Kidney (tissue), 22 donors: ENCODE measurements at places on chromosomes 3 and 15. TPM values are rescaled to one million over a fixed set of nuclear protein-coding genes. Genes with fewer than 3 reads are reported as not detected.

Gene CYP19A1
- 0.50 TPM for total RNA-seq

Gene LRRFIP2
- total RNA-seq: 61.4 TPM

GRCh38 chr15:65055201-65055870, 10.1 kb downstream of the SLC51B start:
- no peaks in the 10 kb centered on the region for H3K4me1 ChIP-seq
- no peaks in the 10 kb centered on the region for H3K27me3 ChIP-seq
- DNase-seq: no peak
- no peak overlapping the region for H3K27ac ChIP-seq
- H3K4me3 ChIP-seq: no peak overlapping the region

- H3K4me3 ChIP-seq: no peak overlapping the region
- H3K36me3 ChIP-seq: no peaks in the 10 kb centered on the region
- H3K27me3 ChIP-seq: no peaks in the 10 kb centered on the region
- no peak for DNase-seq
Observed at GRCh38 chr3:142622405-142622804, 26.2 kb downstream of the PLS1 start.

DNA sequence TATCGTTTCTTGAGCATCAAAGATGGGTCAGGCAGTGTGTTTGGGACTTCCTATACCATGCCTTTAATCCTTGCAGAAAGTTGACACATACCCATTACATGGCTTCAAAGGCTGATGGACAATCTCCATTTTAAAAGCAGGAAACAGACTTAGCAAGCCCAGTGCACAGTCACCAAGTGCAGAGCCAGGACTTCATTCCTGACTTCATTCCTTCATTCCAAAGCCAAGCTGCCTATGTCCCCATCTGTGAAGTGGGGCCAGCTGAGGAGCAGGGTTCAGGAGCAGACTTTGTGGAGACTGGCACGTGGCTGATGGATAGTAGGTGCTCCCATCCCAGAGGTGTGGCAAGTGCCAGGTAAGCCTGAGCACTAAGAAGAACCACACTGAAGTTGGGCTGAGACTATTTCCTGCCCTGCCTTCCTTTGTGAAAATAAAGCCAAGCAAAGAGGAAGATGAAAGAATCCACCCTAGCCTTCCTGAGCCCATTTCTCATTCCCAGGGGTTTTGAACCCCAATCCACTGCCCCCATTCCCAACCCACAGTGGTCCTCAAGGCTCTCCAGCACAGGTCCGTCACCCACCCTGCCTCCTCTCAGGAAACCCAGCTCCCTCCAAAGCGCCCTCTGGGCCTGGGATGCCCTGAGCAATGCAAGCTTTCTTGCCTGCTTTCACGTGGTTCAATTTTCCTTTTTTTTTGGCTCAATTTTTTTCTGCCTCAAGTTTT, 1.8 kb downstream of the CX3CR1 start:
- no peaks in the 10 kb centered on the region for H3K4me1 ChIP-seq
- no peak for DNase-seq
- no peak overlapping the region for H3K27ac ChIP-seq
- no peaks in the 10 kb centered on the region for H3K36me3 ChIP-seq
- no peaks in the 10 kb centered on the region for H3K27me3 ChIP-seq

DNA sequence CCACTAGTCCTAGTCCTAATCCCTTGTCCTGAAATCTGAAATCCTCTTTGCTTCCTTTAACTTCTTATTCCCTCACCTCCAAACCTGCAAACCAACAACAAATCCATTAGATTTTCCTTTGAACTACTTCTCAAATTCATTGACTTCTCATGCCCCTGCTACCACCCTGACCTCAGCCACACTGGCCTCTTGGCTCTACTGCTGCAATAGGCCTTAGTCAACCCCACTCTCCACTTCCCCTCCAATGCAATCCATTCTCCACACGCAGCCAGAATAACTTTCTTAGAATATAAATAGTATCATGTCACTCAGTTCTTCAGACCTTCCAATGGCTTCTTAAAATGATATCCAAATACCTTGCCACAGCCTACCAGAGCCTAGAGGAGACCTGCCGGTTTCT, 131.1 kb upstream of the GADL1 start:
- H3K27ac ChIP-seq: no peak overlapping the region
- H3K36me3 ChIP-seq: no peaks in the 10 kb centered on the region
- H3K4me1 ChIP-seq: no peaks in the 10 kb centered on the region
- DNase-seq: no peak
- H3K4me3 ChIP-seq: no peak overlapping the region
